ENCODE measurements at places on chromosomes 6 and 20. TPM values are rescaled to one million over a fixed set of nuclear protein-coding genes. Genes with fewer than 3 reads are reported as not detected.

JAG1 gene
- 0.18 TPM for total RNA-seq

SLC24A3 gene
- total RNA-seq = not detected

LRRC73 gene
- total RNA-seq = 0.49 TPM

GRCh38 chr6:155228546-155229166 is 35.2 kb upstream of the CLDN20 start:
- no peak for DNase-seq

GRCh38 chr6:68633972-68634725 is 933 bp upstream of the ADGRB3 start:
- no peak for DNase-seq

- DNase-seq = no peak
Observed at GRCh38 chr6:21912151-21912832, 318.7 kb downstream of the SOX4 start.

DNA sequence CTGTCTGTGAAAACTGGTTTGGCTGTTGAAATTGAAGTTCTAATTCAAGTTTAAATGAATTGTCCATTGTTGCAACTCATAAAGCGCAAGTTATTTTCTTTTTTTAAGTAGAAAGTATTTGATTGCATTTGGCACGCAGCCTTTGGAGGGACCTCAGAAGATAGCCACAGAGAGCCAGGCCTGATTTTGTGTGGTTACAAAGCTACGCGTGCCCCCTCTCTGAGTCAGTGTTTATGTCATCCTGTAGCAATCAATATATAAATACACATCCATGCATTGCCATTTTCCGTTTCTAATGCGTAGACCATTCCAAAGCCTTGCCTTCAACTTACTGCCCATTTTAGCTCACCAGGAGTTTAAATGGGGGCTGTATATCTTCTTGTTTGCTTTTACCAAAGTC is 173.2 kb downstream of the TMEM242 start:
- DNase-seq = no peak
